Activated CD8-positive, alpha-beta memory T cell treated with anti-CD3 and anti-CD28 coated beads for 48 hours (primary cell): ENCODE measurements at places on chromosomes 3 and 15.

DNA sequence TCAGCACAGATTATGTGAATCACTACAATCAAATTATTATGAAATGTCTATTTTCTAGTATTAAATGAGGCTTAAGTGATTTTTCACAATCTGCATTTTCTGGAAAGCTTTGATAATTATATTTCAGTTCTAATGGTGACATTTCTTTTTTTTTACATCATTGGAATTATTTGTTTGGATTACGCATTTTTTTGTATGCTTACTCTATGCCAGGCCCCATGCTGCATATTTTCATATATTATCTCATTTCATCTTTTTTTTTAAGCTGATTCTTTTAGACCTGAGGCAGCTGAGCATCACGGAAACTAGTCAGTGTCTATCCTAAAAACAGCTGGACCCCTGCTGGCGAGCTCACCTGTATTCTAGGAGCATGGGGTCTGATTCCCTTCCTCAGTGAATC, 31.1 kb downstream of the SLCO3A1 start:
- no peak for DNase-seq

GRCh38 chr3:184317201-184317600, 2.8 kb downstream of the EIF4G1 start:
- no peak for DNase-seq

GRCh38 chr3:25338158-25338725, 89.8 kb upstream of the RARB start:
- no peak for DNase-seq

DNA sequence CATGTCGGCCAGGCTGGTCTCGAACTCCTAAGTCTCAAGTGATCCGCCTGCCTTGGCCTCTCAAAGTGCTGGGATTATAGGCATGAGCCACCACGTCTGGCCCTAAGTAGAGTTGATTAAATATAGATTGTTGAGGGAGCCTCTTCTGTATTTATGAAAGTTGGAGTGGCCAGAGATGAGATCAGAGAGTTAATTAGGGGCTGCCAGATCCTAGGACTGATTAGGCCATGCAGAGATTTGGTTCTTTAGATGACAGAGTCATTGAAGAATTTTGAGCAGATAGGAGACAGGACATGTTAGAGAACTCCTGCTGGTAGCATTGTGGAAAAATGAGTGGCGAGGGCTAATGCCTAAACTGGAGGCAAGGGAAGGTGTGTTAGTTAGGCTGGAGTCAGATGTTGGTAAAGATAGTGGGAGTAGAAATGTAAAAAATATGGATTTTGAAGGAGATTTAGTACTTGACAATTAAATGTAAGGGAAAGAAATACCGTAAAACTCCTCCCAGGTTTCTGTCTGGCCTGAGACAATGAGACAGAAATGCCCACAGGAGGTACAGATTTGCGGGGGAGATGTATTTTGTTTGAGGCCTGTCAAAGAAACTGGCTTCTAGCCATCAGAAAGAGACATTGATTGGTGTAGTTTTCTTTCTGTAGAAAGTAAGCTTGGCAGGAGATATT, 23.4 kb downstream of the SACM1L start:
- DNase-seq, result no peak

- DNase-seq, result no peak
Measured at GRCh38 chr3:137761563-137762503, 2.3 kb upstream of the SOX14 start.

DNA sequence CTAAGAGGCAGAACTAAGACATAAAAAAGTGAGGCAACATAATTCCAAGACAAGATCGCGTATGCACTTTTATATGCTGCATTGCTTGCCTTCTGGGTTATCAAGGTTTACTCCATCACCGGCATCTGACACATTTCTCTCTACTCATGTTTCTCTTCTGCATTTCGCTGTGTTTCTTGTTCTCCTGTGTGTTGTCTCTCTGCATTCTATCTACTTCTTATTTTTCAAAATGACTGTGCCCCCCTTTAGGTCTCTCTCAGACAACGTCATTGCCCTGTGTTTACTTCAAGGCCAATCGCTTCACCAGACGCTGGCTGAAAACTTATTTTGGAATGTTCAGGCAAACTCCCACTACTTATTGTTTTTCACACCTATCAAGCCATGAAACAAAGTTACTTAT, 280.4 kb downstream of the KCNH8 start:
- DNase-seq, result no peak

DNA sequence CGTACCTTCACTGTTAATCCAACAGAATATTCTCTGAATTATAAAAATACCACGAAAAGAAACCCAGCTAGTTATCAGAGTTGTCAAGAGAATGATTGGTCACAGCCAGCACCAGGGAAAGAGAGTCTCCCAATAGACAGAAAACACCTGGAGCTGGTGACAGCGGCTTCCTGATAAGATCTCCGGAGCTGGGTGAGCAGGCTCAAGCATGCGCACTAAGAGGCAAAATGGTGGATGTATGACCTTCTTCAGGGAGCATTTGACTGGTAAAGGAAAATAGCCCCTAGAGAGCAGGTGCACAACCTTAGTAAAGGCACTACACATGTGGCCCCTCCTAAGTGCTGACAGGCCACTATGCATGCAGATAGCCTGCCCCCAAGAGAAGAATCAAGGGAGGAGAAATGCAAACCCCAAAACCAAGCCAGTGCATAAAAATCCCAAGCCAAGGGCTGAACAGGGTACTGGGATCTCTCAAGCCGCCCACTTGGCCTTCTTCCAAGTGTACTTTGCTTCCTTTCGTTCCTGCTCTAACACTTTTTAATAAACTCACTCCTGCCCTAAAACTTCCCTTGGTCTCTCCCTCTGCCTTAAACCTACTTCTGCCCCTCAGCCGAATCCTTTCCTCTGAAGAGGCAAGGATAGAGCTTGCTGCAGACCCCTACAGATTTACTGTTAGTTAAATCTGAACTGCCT, 93.2 kb downstream of the UACA start:
- no peak for DNase-seq

- no peak for DNase-seq
Measured at GRCh38 chr3:106071306-106071705, 202.5 kb upstream of the CBLB start.
